ENCODE measurements at places on chromosomes 1 and 21.
A peak's percentile ranks its signal among the peaks of the same experiment; 100 is the strongest.

GRCh38 chr1:177054542-177054941 is 110.0 kb downstream of the ASTN1 start:
- no peak for DNase-seq

- DNase-seq: no peak
These were observed 8.2 kb downstream of the TNN start for GRCh38 chr1:175075572-175076568.

DNA sequence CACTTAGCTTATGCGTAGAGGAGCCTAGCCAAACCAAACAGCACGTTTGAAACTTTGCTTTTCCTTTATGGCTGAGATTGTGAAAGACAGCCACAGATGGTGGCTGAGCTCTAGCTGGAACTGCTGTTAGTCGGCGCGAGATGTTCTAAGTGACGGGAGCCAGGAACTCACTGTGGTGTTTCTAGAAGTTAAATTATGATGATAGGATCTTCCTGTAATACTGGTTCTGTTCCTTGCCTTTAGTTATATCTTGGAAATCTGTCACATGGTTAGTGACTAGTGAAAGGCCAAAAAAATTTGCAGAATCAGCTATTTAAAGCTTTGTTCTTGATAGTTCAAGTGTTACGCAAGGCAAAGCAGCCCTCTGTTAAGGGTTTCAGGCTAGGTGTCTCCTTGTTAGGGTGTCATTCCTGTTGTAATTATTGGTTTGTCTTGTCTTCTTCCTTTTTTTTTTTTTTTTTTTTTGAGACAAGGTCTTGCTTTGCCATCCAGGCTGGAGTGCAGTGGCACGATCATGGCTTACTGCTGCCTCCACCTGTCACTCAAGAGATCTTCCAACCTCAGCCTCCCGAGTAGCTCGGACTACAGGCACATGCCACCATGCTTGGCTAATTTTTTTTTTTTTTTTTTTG is 22.6 kb downstream of the AK4 start:
- DNase-seq: no peak

- DNase-seq: peak; percentile 62
These were observed 23.3 kb downstream of the SLC2A1 start for GRCh38 chr1:42935313-42935895.

DNA sequence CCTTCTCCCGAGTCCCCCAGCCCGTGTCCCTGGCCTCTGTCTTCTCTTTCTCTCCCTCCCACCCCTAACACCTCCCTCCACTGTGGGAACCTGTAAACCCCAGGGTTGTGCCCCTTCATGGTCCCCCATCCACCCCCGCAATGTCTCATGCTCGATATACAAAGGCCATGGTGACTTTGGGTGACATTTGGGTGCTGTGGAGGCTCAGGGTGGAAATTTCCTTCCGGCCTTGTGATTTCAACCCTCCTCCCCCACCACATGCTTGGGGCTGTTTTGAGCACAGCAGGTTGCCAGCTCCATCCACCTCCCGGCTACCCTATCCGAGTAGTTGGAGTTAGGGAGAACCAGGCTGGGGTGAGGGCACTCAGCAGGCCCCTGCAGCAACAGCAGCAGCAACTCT is 25.7 kb upstream of the VPS13D start:
- DNase-seq: no peak

DNA sequence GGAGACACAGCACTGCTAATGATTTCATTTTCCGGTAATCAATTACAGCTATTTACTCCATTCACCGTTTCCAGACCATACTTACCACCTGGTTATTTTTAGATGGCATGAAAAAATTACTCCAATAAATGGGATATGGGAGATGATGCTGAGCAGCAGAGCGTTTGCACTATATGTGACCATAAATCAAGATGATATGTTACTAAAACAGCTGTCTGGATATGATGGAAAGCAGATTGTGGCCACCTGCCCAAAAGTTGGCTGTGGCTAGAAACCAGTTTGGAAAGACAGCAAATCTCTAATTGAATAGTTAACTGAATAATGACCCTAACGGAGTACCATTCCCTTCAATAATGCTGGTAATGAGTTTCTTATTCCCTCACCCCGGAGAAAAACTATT is 22.5 kb upstream of the KCTD3 start:
- no peak for DNase-seq

DNA sequence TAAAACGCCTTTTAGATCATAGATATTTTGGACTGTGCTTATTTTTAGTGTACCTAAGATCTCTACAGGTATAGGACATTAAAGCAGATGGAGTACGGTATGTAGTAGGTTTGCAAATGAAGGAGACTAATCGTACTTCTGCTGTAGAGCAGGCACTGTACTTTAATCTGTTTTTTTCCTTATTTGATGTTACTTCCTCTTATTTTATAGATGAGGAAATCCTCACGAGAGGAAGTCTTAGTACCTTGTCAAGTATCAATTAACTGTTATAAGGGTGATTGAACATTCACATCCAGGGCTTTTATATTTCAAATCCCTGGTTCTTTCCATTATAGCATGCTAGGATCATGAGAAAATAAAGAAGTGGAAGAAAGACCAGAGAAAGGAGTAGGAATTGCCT is 41.1 kb downstream of the CACHD1 start:
- no peak for DNase-seq

- DNase-seq: no peak
These were observed 504.9 kb downstream of the OMA1 start for GRCh38 chr1:58041621-58042020.

GRCh38 chr1:235015291-235015985 is 113.2 kb downstream of the TOMM20 start:
- DNase-seq: peak; percentile 62

GRCh38 chr21:40235528-40235927 is 368.3 kb downstream of the PCP4 start:
- no peak for DNase-seq

DNA sequence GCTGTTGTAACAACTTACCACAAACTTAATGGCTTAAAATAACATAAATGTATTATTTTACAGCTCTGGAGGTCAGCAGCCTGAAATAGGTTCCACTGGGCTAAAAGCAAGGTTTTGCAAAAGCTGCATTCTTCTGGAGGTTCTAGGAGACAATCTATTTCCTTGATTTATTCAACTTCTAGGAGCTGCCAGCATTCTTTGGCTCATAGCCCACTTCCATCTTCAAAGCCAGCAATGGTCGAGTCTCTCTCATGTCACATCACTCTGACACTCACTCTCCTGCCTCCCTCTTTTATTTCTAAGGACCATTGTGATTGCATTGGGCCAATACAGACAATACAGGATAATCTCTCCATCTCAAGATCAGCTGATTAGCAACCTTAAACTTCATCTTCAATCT is 15.1 kb upstream of the FOXJ3 start:
- no peak for DNase-seq

- no peak for DNase-seq
These were observed 5.6 kb downstream of the JAK1 start for GRCh38 chr1:64960731-64961130.

GRCh38 chr1:208527156-208527555 is 283.0 kb upstream of the PLXNA2 start:
- no peak for DNase-seq

DNA sequence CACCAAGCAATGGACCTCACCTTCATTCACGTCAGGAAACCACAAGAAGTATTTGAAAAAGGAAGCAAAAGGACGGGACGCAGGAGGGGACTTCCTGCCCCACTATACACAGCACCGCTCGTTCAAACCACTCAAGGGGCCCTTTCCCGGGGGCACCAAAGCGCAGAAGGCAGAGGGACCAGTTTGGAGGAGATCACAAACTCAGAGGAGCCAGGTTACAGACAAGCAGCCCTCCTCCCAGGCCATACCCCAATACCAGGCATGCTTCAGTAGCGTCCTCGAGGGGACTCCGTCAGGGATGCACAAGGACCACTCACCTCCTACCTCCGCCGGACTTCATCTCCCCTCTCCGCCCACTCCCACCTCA is 685 bp downstream of the CRTC2 start:
- no peak for DNase-seq

DNA sequence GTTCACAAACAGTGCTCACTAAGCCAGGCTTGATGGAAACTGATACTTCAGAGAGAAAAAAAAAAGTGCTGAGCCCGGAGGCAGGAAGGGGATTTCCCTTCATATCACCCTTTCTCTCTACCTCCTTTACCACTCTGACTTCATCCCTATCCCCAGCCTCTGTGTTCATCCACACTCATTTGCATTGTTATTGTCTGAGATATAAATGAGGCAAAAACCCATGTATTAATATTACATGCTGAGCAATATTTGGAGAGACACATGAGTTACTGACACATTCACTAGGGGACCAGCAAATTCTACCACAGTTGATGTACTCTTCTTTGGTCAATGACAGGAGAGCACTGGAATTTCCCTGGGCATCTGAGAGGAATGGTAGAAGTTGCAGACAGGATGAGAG is 175.8 kb downstream of the TNFSF18 start:
- no peak for DNase-seq

DNA sequence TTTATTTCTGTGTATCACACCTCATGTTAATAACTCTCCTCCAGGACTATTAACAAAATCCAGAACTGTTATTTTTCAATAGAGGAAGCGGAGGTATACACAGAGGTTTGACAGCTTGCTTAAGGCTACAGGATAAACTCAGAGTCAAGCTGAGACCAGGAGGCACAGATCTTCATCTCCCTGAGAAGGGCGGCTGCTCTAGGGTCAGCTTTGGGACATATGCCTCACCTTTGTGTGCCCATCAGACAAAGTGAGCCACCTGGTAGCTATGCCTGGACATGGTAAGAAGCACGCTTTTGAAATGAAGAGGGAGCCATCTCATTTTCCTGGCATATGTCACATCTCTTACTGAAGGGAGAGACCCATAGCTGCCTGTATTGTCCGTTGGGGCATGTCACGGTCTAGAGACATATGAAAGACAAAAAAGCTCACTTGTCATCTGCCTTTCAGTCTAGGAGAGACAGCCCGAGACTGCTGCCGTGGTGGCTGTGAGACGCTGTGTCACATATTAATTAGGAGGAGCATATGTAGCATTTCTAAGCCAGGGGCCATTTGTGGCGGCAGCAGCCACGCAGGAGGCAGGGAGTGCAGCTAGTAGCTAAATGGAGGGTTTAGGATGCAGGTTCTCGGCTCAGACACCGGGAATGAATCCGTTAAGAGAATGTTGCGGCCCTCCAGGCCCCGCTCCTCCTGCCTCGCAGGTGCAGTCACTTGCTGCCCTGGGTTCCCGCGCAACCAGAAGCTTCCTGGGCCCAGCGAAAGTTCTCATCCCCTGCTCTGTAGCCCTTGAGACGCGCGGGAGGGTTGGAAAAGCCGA is 161.3 kb upstream of the C1orf21 start:
- no peak for DNase-seq

GRCh38 chr1:61392409-61393242 is 310.3 kb downstream of the NFIA start:
- no peak for DNase-seq

DNA sequence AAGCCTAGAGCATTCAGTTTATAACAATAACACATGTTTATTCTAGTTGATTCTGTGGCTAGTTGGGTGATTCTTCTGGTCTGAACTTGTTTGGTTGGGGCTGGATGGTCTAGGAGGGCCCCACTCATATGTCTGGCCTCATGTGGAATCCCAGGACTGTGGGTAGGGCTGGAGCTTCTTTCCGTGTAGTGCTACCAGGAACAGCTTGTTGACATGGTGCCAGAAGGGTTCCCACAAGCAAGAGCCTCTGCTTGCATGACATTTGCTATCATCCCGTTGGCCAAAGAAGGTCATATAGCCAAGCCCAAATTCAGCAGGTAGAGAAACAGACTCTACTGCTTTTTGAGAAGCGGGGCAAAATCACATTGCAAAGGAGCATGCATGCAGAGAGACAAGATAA is 67.6 kb upstream of the PPP2R5A start:
- no peak for DNase-seq

DNA sequence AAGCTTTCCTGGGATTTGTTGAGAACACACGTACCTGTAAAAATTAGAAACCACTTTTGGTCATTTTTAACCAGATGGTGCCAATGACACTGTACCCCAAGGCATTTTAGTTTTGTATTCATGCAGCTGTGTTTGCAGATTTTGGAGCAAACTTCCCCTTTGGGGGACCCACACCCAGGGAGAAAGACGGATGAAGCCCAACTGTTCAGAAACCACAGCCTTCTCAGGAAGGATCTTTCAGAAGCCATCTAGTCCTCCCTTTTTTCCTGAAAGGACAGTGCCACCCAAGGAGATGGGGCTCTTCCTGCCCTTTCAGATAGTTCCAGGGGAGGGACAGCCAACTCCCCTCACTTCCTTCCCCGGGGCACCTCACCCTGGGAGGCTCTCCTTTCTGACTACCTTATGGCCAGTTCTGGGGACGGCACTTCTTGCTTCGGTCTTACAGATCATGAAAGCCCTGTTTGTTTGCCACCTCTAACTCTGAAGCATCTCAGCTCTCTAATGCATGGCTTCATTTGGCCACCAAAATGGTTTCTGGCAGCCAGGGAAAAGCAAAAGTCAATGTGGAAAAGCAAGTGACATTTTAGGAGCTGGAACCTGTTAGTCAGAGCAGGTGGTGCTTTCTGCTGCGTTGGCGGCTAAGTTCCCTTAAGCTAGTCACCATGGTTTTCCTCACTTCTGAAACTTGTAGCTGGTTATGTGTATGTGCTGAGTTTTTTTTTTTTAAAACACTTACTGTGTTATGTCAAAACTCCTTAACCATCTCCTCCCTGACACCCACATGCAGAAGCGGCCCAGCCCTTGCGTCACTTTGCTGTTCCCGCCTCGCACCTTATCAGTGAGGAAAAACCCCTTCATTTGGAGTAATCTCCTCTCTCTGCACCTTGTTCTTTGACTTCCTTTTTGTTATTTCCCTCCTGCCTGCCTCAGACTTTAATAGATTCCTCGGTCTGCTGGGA is 10.1 kb downstream of the TMCC2 start:
- peak; percentile 65 for DNase-seq

DNA sequence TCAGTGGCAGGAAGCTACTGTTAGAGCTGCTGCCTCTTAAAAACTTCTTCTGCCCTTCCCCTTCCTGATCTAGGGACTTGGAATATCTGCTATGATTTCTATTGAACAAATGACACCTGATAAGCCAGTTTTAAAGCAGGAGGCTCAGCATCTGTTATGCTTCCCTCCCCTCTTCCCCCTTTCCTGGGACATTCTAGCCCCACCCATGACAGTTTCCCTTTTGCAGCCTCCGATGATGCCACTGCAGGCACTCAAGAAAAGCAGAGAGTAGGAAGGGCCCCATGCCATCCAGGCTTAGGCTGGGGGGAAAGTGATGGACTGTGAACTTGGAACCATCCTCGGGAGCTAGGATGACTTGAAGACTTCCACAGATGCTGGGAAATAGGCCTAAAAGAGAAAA is 15.1 kb upstream of the EPB41 start:
- no peak for DNase-seq

- no peak for DNase-seq
These were observed 135.1 kb downstream of the RPS6KC1 start for GRCh38 chr1:213186168-213186567.

- no peak for DNase-seq
These were observed 27.8 kb downstream of the FBXO42 start for GRCh38 chr1:16324456-16324890.

- DNase-seq: no peak
These were observed 2.8 kb upstream of the ECE1 start for GRCh38 chr1:21292984-21293536.

DNA sequence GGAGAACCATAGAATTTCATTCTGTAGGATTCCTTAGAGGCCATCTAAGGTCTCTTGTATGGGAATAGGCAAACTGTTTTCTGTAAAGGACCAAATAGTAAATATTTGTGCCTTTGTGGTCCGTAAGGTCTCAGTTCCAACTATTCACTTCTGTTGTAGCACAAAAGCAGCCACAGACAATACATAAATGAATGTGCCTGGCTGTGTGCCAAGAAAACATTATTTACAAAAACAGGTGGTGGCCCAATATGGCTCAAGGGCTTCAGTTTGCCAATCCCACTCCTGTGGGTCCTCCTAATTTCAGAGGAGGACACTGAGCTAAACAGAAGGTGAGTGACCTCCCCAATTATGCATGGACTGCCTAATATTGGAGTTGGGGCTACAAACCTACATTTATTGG is 67.6 kb upstream of the EDEM3 start:
- no peak for DNase-seq

Data from mesenteric fat pad (tissue), 1 donor.